ENCODE measurements at places on chromosomes 2 and 18.

GRCh38 chr2:186603286-186603685 lies 13.4 kb downstream of the ITGAV start:
- DNase-seq: no peak

DNA sequence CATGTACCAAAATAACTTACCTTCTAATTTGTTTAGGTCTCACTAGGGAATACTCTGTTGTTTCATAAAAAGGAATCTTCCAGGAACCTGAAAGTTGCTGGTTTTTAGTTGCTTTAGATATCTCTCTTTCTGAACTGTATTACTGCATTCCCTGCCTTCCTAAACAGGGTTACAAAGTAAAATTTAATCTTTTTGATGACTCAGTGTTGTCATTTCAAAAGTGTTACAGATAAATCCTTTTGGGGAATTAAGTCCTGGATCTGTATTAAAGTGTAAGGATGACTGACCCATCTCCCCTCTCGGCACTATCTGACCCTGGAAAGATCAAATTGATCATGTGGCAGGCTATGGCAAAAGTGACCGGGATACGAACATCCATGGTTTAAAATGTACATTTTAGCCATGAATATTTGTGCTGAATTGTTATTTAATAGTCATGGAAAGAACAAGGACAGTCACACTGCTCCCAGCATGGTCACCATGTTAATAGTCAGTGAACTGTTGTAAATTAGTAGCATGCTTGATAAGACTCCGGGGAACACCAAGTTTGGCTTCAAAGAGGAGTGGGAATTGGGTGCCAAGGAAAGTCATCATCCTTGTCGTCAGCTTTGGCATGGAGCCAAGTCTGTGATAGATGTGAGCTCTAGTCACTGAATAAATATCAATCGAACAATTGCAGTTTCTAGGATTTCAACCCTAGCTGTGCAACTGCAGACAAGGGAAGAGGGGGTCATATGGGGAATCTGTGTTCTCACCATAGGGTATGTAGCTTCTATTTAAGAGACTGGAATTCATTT lies 4.2 kb downstream of the PLEKHA3 start:
- peak; percentile 68 for DNase-seq

DNA sequence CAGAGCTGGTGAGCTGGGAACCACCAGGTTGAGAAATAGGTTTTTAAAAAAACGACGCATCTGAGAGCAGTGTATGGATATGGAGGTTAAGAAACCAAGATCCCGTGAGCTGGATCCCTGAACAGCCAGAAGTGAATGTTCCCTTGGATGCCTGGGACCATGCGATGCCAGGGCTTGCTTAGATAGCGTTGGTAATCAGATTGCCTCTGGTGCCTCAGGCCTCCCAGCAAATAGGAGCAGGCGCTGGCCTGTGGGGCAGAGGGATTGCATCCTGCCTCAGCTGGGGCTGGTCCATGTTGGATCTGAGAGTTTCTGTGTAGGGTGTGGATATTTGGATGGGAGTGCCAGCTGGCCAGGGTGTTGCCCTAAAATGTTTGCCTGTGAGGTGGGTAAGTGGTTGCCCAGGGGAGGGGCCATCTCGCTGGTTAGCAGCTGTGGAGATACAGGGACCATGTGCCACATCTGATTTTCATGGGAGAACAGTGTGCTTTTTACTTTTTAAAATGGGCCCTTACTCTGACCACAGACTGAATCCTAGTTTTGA lies 80.8 kb upstream of the MCFD2 start:
- no peak for DNase-seq

GRCh38 chr2:200403814-200404213 lies 97.3 kb downstream of the SPATS2L start:
- no peak for DNase-seq

- DNase-seq: peak; percentile 90
Measured at GRCh38 chr2:223860809-223861738, 23.7 kb upstream of the AP1S3 start.

- DNase-seq: no peak
Measured at GRCh38 chr18:71125581-71125980, 836.7 kb downstream of the SOCS6 start.

DNA sequence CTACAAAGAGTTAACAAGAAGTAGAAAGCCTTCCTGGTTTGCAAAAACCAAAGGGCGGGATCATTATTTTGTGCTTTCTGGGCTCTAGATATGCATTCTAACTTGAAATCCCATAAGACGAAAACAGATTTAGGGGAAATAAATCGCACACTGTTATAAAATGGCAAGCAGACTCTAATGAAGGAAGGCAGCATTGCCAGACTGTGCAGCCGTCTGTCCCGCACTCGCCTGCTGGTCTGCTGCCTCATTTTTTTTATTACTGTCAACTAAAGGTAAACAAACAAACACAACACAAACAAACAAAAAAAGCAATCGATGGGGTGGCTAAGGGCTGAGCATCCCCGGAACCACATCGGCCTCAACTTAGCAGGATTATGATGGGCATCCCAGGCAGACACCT lies 24.4 kb downstream of the ZNF521 start:
- DNase-seq: no peak

Measured in kidney tubule cell (primary cell).